Bronchial epithelial cell (primary cell): ENCODE measurements at places on chromosomes 5 and 9. TPM values are rescaled to one million over a fixed set of nuclear protein-coding genes. Genes with fewer than 3 reads are reported as not detected.

DNA sequence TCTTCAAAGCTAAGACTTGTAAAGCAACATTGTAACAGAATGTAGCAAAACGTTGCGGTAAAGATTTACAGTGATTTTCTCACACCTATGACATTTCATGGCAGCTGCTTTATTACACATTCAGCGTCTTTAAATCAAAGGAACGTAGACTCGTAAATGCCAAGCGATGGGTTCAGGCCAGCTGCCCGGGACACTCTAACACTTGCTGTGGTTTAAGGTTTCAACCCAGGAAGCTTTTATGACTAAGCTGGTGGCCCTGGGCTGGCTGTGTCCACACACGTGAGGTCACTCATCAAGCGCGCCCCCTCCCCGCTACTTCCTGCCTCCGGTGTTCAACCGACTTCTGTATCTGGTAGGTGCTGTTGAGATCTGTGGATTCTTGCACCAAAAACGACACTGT lies 2.5 kb downstream of the SLC6A18 start:
- DNase-seq: no peak

Gene MXD3
- 0.53 and 1.5 TPM in 2 replicates for total RNA-seq

Gene ORM2
- not detected in 2 replicates for total RNA-seq

GRCh38 chr5:55160493-55161209 lies 680 bp downstream of the GPX8 start:
- peak; percentile 85 for DNase-seq
